ENCODE measurements at places on chromosomes 11 and 22.

- DNase-seq = no peak
These were observed 1.8 kb upstream of the TPBGL start for GRCh38 chr11:75238595-75239440.

GRCh38 chr11:77467993-77468392, 5.9 kb downstream of the PAK1 start:
- no peak for DNase-seq

DNA sequence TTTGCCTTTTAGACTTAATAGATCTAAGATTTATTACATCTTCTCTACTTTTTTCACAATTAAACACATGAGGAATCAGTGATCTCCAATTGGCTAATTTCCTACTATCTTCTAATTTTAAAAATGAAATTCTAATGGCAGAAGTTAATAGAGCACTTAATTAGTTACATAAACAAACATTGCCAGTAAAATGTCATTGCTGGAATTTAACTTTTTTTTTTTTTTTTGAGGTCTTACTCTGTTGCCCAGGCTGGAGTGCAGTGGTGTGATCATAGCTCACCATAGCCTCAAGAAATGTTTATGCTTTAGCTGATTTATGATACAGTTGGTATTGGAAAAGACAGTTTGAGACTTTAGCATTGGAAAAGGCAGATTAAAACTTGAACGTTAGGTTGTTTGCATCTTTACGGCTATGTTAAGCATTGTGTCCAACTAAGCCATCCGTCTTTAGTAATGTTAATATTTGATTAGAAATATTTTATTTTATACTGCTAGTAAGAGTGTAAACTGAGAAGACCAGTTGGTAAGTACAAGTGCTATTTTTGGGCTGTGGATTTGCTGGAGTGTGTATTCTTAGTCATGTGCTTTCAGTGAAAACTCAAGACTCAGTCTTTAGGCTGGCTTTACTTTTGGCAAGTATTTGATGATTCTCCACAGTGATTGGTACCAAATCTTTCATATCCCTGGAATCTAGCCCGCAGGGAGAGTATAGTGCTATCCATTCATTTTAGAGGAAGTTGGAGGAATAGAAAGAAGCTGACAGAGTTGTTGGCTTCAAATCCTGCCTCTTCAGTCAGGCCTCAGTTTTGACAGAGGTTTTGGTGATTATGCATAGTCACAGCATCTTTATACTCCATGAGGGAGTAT, 4.5 kb downstream of the ANO5 start:
- no peak for DNase-seq

DNA sequence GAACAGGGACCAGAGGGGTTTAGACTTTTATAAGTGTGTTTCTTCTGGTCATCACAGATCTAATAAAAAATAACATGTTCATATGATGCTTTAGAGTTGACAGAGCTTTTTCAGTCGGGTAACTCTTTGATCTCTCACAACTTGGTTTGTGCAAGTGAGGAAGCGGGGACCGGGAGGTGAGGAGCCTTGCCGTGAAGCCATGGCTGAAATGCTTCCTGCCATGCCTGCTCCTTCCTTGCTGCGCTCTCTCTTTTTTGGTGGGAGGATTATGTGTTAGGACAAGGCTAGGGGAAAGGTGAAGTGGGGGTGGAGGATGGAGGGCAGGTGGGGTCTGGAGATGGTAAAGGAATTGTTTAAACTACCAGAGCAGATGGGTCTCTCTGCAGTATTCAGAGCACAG, 23.8 kb downstream of the TEAD1 start:
- DNase-seq = no peak

DNA sequence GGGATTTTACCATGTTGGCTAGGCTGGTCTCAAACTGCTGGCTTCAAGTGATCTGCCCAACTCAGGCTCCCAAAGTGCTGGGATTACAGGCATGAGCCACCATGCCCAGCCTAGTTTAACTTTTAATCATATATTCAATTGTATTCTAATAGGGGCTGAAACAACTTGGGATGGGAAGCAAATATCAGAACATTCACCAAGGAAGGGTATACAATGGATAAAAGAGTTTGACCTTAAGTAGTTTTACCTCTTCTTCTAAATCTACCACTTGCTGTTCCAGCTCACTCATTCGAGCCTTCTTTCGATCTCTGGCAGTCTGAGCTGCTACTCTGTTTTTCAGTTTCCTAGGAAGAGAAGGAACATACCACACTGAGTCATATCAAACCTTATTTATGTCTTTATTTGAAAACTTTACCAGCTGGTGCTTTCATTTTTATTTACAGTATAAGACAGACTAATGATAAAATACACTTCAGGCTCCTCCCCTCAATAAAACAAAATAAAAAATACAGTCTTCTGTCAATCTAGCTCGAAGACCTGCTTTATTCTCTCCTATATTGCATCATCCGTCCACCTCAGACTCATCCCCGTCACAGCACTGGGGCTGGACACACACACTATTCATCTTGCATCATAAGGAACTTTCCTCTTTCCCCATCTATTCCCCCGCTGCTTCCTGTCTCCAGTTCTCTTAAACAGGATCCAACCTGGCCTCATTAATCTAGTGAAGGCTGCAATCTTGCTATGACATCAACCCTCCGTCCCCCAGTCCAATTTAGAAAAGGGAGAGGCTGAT, 1.4 kb downstream of the XBP1 start:
- peak; percentile 49 for DNase-seq

DNA sequence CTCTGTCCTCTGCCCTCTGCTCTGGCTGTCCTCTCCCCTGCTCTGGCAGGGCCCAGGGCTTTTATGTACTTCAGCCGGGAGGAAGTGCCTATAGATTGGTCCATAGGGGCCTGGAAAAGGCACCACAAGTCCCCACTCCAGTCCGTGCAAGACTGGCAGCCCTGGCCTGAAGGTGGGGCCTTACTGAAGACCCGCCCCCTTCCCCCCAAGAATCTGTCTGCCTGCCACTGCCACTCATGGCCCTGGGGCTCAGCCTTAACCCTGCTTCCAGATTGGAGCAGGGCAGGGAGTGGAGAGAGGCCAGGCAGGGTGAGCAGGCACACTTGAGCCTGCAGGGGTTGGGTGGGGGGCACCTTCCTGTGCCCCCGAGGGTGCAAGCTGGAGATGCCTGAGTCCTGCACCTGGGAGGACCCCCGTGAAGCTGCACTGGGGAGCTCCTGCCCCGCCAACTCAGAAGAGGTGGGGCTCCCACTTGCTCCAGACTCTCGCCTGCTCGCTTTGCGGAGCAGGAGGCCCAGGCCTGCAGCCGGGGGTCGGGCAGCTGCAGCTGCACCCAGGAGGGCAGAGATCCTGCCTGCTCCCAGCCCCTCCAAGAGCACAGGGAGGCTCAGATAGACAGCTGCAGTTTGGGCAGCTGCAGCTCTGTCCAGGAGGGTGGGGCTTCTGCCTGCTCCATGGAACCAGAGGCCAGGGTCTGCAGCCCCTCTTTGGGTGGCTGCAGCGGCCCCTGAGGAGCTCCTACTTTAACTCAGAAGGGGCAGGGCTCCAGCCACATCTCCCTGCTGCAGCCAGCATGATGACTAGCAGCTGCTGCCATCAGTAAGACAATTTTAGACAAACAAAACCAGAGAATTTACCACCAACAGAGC, 51.0 kb upstream of the SC5D start:
- DNase-seq = no peak

GRCh38 chr11:58070585-58070984, 39.8 kb downstream of the OR6Q1 start:
- no peak for DNase-seq

DNA sequence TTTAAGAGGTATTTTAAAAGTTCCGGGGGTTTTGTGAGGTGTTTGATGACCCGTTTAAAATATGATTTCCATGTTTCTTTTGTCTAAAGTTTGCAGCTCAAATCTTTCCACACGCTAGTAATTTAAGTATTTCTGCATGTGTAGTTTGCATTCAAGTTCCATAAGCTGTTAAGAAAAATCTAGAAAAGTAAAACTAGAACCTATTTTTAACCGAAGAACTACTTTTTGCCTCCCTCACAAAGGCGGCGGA, 193 bp upstream of the MALAT1 start:
- DNase-seq = no peak

- DNase-seq = no peak
These were observed 99.9 kb upstream of the GUCY1A2 start for GRCh38 chr11:107118025-107118720.

- no peak for DNase-seq
These were observed 1.3 kb upstream of the ZBTB16 start for GRCh38 chr11:114058026-114058706.

DNA sequence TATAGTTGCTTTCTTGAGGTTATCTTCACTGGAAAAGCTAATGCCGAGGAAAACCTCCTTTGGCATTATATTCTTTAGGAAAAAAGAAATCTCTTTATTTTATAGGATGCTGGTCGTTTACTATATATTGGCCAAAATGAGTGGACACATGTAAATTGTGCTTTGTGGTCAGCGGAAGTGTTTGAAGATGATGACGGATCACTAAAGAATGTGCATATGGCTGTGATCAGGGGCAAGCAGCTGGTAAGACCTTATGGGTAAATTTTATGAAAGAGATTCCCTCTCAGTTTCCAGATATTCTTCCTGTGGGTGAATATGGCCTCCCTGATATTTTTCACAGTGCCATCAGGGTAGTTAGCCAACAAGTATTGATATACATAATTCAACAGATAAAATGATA, 29.4 kb upstream of the TTC36 start:
- DNase-seq = no peak

GRCh38 chr11:44927174-44927661, 23.5 kb downstream of the TP53I11 start:
- peak; percentile 54 for DNase-seq

DNA sequence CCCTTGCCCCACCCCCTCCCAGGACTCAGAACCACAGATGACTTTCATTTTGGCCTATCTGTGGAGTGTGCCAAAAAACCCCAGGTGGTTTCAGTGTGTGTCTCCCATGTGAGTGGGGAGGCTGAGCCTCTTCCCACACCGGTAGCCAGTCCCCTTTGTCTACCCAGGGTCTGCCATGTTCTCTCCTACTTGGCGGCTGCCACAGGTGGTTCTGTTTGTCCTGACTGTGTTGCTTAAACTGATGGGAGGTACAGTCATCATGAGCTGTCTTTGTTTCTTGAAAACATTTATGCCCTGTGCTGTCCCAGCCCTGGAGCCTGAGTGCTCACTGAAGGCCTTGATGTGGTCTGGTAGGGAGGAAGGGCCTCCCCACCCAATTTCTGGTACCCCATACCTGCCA, 39.7 kb upstream of the SUSD2 start:
- peak; percentile 35 for DNase-seq

DNA sequence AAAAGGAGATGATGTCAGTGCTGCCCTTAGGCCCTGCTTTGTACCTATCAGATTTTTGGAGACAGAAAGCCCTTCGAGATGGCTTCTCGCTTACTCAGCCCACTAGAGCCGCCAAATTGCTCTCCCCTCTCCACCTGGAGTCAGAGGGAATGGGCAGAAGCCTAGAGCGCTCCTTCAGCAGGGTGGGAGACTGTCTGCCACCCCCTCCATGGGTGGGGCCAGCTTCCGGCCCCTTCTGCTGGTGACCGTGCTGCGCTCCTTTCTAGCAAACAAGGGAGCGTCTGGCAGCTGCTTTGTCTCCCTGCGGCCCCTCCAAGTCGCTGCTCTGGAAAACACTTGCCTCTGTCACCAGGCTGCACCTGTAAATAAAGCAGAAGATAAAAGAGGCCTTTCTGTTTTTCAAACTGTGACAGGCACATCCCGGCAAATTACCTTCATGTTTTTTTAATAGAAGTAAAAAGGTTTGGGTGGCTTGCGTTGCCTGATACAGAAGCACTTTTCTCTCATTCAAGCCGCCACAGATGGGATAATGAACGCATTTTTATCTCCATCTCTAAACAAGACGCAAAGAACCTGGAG, 145.7 kb upstream of the NECTIN1 start:
- no peak for DNase-seq

DNA sequence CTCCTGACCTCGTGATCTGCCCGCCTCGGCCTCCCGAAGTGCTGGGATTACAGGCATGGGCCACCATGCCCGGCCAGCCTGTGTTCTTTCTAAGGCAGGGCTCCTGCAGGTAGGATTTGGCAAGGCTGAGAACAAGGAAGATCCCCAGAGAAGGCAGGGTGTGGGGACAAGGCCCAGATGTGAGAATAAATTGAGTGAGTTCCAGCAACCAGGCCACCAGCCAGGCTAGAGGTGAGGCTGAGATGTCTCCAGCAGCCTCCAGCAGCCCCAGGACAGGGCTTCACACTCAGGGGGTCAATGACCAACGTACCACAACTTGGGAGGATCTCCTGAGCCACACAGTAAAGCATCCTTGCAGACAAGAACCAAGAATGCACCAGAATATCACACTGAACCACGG, 75.1 kb downstream of the BUD13 start:
- no peak for DNase-seq

- DNase-seq = peak; percentile 21
These were observed 62.7 kb downstream of the PAK1 start for GRCh38 chr11:77411137-77411707.

DNA sequence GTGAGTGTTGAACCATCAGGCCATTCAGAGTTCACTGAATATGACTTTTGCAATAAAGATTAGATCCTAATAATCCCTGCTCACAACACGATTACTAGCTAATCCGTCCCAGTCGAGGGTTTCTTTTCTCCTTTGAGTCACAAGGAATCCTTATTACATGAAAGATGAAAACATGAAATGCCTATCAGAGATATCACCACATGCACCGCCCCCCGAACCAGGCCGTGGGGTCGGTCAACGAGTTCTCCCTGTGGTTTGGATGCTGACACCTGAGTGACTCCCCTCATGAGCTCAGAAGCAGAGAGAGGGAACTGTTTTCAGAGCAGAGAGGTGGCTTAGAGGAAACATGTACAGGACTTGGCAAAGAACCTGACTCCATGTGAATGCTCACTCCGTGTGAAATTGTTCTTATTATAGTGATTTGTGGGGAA, 263.3 kb downstream of the ETS1 start:
- no peak for DNase-seq

- no peak for DNase-seq
These were observed 21.3 kb downstream of the RSPH14 start for GRCh38 chr22:23120415-23120899.

All from CD4-positive, alpha-beta T cell treated with Interleukin-17A for 1 hour (primary cell).